Sciatic nerve (tissue), 2 donors: ENCODE measurements at places on chromosomes 13 and 19. TPM values are rescaled to one million over a fixed set of nuclear protein-coding genes. Genes with fewer than 3 reads are reported as not detected.

Gene TMEM59L
- total RNA-seq = 1.2 TPM

Gene CEBPA
- total RNA-seq = 20.4 TPM

Gene FFAR2
- 4.5 TPM for total RNA-seq

DNA sequence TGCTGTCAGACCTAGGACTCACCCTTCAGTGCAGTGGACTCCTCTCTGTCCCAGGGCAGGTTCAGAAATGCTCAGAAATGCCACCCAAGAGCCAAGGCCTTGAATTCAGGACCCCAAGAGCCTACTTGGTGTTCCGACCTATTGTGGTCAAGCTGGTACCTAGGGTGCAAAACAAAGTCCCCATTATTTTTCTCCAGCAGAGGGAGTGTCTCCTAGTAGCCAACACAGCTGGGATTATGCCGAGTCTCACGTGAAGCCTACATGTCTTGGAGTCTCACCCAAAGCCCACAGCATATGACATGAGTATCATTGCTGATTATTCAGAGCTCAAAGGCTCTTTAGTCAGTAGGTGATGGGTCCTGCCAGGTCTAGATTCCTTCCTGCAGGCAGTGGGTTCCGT, 671.1 kb upstream of the SPRY2 start:
- DNase-seq = no peak

- no peak for DNase-seq
Observed at GRCh38 chr13:51675385-51675784, 91.1 kb downstream of the WDFY2 start.

DNA sequence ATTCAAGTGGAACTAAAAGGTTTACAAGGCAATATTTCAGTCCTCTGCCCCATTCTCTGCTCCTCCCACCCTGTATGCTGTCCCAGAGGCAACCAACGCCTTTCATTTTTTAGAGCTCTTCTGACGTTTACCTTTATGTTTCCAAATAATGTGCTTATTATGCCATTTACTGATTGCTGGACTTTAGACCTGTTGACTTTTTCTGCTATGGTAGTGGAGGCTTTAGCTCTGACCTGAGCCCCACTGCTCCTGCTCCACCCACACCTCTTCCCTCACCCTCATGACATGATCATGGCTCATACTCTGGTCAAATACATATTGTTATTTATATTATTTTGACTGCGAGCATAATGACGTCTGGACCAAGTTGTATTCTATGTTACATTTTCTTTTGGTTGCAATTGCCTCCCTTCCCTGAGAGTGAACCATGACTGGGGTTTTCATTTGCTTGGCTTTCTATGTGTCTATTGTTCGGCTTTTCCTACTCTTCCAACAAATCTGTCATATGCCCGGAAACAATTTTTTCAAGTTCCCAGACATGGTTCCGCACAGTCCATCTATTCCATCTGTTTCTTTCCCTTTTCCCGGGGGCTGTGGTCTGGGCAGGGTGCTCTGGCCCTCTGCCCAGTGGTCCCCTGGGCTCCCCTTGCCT, 31.4 kb upstream of the GJB6 start:
- no peak for DNase-seq

DNA sequence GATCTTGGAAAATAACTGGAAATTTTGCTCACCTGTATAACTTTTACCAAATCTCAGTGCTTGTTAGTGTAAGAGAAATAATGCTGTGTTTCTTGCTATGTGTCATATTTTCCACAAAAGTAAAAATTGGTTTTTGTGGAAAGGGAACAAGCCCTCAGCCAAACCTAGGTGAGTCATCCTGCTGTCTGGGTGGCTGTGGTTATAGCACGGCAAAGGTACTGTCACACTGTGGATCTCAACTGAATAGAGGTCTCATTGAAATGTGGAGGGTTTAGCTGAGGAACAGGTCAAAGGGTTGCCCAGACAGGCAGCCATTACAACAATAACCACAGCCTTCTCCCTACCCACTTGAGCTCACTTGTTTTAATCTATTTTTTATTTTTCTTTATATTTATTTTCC, 338.8 kb upstream of the DACH1 start:
- DNase-seq = no peak

- no peak for DNase-seq
Observed at GRCh38 chr19:31943191-31943661, 402.2 kb upstream of the ZNF507 start.

GRCh38 chr19:15651791-15652190, 11.1 kb downstream of the CYP4F3 start:
- no peak for DNase-seq

DNA sequence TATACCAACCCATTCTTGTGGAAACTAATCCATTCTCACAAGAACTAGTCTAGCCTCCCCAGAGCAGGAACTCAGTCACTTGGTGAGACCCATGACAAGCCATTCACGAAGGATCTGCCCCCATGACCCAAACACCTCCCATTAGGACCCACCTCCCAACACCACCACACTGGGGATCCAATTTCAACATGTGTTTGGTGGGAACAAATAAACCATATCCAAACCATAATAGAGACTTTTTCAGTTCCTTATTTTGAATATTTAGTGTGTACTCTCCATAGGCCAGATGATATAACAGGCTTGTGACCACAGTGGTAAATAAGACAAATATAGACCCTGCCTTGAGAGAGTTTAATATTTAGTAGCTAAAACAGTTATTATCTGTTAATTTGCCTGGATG, 227.5 kb upstream of the SERP2 start:
- no peak for DNase-seq

DNA sequence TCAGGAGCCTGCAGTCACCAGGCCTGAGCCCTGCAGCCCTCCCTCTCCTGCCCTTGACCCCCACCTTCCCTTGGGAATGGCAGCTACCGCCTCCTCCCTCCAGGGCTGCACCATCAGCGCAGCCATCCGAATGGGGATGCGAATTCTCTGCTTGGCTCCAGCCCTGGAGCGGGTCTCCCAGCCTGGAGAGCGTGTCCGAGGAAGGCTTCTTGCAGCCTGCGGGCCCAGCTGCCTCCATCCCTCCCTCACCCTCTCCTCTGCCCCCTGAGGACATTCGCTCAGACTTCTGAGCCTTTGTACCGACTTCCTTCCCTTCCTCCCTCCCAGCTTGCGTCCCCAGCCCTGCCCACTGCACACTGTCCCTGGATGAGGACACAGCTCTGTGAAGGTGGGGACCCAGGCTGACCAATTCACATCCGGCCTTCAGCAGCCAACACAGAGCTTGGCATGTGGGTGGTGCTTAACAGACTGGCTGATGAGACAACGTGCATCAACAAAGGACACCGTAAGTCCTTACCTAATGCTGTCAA, 6.0 kb upstream of the NKPD1 start:
- no peak for DNase-seq
